ENCODE measurements at places on chromosomes 16 and 17.

- DNase-seq = no peak
Observed at GRCh38 chr17:44202756-44203155, 3.1 kb upstream of the ATXN7L3 start.

DNA sequence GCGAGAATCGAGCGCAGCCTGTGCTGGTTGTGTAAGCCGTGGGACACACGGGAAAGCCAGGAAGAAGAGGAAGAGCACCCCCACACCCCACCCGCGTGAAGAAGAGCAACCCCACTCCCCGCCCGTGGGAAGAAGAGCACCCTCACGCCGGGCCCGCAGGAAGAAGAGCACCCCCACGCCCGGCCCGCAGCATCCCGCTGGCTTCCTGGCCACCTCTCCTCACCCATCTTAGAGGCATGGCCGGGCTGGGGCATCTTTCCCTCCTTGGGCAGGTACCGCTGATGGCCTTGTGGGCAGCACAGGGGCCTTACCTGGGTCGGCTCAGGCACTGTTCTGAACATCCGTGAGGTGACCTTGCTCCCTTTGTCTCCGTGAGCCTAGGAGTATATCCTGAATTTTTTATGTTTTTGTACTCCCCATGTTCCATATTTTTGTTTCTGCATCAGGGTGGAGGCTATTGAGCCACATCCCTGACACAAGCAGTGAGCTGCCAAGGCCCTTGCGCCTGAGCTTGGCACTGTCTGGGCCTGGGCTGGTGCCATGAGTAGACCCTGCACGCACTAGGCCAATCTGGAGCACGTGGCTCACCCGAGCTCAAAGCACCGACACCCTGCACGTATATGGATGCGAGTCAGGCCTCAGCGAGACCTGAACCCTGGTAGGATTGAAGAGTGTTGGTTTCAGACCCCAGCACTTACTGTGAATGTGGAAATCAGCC lies 71.4 kb upstream of the KCTD5 start:
- DNase-seq = no peak

GRCh38 chr16:4680673-4681470 lies 12.5 kb upstream of the NUDT16L1 start:
- no peak for DNase-seq

- no peak for DNase-seq
Observed at GRCh38 chr17:74736513-74737298, at the start of gene RAB37. RAB37 (plus strand) TSS chr17:74737256; CDS start chr17:74737273, 17 bp downstream.

GRCh38 chr16:52676959-52677358 lies 130.0 kb upstream of the TOX3 start:
- DNase-seq = no peak

DNA sequence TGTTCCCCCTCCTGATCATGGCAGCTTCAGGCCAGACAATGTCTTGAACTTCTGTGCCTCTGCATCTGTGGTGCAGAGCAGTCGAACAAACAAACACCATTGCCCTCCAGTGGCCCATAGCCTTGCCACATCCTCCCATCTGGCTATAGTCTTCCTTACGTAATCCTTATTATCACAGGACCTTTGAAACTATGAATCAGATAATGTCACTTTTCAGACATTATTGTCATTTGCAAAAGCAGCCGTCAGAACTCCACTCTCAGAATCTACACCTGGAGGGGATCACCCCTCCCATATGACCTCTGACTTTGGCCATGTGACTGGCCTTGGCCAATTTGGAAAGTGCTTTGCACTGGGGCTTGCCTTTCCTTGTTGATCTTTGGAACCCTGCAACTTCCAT lies 387.3 kb downstream of the MAF start:
- DNase-seq = no peak

DNA sequence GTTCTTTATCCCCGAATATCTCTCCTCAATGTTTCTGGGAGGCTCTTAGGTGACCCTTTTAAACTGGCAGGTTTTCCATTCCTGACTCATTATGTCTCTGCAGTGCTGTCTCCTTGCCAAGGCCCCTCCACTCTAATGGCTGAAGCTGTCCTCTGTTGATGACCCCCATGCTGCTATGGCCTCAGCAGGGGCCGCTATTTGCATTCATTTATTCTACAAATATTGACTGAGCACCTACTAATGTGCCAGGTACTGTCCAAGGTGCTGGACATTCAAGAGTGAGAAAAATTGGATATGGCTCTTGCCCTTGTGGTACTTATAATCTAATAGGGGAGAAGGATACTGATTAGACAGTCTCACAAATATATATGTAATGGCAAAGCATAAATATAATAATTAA lies 55.4 kb downstream of the GP2 start:
- DNase-seq = no peak

Measured in fibroblast of pulmonary artery (primary cell).